ENCODE measurements at places on chromosomes 5 and 9. TPM values are rescaled to one million over a fixed set of nuclear protein-coding genes. Genes with fewer than 3 reads are reported as not detected.

ATP10B gene
- total RNA-seq = not detected

GPR21 gene
- total RNA-seq = 3.4 TPM

- H3K4me3 ChIP-seq = no peak overlapping the region
- H3K4me1 ChIP-seq = peaks cover 35% of the 10 kb centered on the region
- H3K27ac ChIP-seq = peak overlapping the region; percentile 94
- peaks cover 47% of the 10 kb centered on the region for H3K36me3 ChIP-seq
- H3K27me3 ChIP-seq = no peaks in the 10 kb centered on the region
Observed at GRCh38 chr9:33318781-33319180, 28.5 kb downstream of the NFX1 start.

DNA sequence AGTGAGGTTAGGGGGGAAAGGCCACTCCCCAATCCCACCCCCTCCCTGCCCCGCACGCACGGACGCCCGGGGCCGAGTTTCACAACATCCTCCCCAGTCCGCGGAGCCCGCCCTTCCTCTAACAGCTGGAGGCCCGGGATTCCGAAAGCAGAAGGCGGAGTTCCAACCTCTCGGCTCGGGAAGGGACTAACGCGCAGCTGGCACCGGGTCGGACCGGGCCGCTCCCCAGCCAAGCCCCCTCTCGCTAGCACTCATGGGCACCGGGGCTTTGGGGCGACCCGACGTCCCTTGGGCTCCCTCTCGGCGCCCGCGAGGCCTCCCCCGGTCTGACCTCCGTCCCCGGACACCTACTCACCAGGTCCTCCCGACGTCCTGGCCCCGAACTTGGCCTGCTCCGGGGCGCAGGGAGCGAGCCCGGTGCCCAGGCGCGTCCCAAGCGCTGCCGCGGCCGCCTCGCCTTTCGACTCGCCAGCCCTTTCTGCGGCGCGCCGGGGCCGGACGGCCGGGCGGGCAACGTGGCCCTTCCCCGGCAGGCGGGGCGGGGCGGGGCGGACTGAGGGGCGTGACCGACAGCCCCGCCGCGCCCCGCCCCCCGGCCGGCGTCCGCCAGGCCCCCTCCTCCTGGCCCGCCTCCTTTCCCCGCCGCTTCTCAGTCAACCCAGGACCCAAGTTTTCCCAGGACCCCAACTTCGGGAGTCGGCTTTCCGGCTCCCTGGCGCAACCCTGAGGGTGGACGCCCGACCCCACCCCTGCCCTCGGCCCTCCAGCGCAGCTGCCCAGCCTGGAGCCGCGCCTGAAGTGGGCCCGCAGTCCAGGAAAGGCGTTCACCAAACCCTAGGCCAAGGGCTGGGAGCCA lies at the start of gene MGAT1:
TSS of gene MGAT1 (minus strand) at position 482 of the 856 bp plus-strand sequence. CDS start 9,835 bp downstream, outside the sequence.
- H3K4me3 ChIP-seq = peak within 1 kb of the TSS; percentile 84
- H3K27me3 ChIP-seq = no peaks in the 10 kb centered on the region
- H3K4me1 ChIP-seq = peaks cover 76% of the 10 kb centered on the region
- peaks cover 5% of the 10 kb centered on the region for H3K36me3 ChIP-seq

DNA sequence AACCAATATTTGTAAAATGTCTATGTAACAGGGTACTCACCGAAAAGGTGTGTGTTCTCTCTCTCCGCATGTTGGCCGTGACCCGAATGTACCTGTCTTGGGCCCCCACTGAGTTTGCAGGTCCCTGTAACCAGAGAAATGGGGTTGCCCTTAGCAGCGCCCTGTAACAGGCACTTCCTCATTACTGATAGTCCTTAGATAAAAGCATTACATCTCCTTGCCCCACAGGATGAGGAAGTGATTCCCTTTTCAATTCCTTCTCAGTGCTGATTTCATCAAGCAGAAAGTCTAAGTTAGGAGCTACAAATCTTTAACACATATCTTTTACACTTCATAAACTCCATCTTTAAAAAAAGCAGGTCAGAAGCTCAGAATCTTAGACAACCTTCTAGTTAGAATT lies 15.2 kb upstream of the HMHB1 start:
- no peaks in the 10 kb centered on the region for H3K36me3 ChIP-seq
- H3K4me3 ChIP-seq = no peak overlapping the region
- DNase-seq = no peak
- no peak overlapping the region for H3K27ac ChIP-seq

DNA sequence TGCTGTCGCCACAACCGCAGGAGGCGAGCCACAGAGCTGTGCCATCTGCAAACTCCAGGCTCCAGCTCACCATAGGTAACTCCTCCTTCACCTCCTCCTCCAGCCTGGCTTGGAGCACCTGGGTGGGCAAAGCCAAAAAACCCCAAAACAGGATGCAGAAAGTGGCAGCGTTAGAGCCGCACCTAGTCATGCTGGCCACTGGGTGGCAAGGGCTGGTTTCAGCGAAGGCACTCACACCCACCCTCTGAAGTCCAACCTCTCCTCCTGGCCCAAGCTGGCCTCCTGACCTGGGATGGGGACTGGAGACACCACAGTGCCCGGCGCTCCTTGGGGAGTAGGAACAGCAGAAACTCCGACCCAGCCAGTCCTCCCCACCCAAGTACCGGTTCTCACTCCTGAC lies 28.7 kb upstream of the ZNF354B start:
- no peak overlapping the region for H3K4me3 ChIP-seq
- no peak overlapping the region for H3K27ac ChIP-seq
- no peaks in the 10 kb centered on the region for H3K4me1 ChIP-seq
- H3K36me3 ChIP-seq = no peaks in the 10 kb centered on the region
- H3K27me3 ChIP-seq = no peaks in the 10 kb centered on the region

DNA sequence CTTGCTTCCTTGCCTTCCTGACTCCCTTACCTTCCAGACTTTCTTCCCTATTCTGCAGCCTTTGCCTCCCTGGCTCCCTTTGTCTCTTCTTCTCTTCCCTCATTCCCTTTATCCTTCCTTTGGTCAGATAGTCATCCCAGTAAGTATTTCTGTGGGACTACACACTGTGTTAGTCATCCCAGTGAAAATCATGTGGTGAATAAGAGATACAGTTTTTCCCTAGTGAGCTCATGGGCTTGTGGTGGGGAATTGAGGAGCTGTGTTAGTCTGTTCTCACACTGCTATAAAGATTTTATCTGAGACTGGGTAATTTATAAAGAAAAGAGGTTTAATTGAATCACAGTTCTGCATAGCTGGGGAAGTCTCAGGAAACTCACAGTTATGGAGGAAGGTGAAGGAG lies 109.8 kb upstream of the EDIL3 start:
- H3K27ac ChIP-seq = no peak overlapping the region
- H3K27me3 ChIP-seq = no peaks in the 10 kb centered on the region
- no peak for DNase-seq
- no peak overlapping the region for H3K4me3 ChIP-seq
- H3K4me1 ChIP-seq = no peaks in the 10 kb centered on the region

- peaks cover 32% of the 10 kb centered on the region for H3K4me1 ChIP-seq
- H3K27ac ChIP-seq = no peak overlapping the region
- H3K4me3 ChIP-seq = no peak overlapping the region
- H3K36me3 ChIP-seq = no peaks in the 10 kb centered on the region
- DNase-seq = no peak
Observed at GRCh38 chr5:145941096-145941447, 4.7 kb downstream of the SH3RF2 start.

DNA sequence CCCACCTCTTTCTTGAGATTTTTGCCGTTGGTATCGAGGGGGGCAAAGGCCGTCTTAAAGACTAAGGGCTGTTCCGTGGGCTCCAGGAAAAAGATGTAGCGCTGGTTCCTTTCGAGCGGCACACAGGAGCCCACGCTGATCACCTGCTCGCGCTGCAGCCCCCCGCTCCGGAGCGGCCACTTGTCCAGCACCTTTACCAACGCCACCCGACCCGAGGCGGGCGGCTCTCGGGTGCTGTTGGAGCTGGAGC lies 781 bp downstream of the NRG2 start:
- no peaks in the 10 kb centered on the region for H3K36me3 ChIP-seq
- H3K27me3 ChIP-seq = peaks cover 30% of the 10 kb centered on the region
- H3K4me1 ChIP-seq = peaks cover 36% of the 10 kb centered on the region
- peak overlapping the region; percentile 68 for H3K4me3 ChIP-seq

All from osteocyte (in vitro differentiated cells).